ENCODE measurements at places on chromosomes 6 and 20. TPM values are rescaled to one million over a fixed set of nuclear protein-coding genes. Genes with fewer than 3 reads are reported as not detected.

OR12D3 gene
- polyA plus RNA-seq: not detected

DAAM2 gene
- 32.7 TPM for polyA plus RNA-seq

NKAPL gene
- 1.3 TPM for polyA plus RNA-seq

FAM184A gene
- 97.2 TPM for polyA plus RNA-seq

HDDC2 gene
- polyA plus RNA-seq: 84.2 TPM

CRISP3 gene
- 1.2 TPM for polyA plus RNA-seq

SLA2 gene
- polyA plus RNA-seq: 1.2 TPM

PHACTR1 gene
- 14.5 TPM for polyA plus RNA-seq
